NCI-H1092 (cell line): ENCODE measurements at places on chromosomes 2 and 18.

GRCh38 chr2:19547321-19547720, 188.9 kb upstream of the OSR1 start:
- DNase-seq: no peak

DNA sequence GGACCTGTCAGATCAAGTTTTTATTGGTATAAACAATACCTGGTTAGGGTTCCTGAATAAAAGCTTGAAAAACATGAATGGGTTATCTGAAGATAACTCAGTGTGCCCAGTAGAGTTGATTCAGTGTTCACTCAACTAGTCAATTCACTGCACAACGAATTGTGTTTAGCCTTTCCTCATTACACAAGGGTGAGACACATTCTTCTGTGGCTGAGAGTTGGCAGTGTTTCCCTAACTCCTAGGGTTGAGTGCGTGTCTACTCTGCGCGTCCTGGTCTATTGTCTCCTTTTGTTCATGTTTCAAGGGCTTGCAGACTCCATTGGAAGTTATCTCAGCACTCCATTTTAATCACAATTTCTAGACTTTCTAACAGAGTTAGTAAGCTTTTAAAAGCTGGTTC, 32.8 kb upstream of the TMEM178A start:
- DNase-seq: no peak

GRCh38 chr2:164803776-164804466, 37.7 kb downstream of the COBLL1 start:
- DNase-seq: no peak

DNA sequence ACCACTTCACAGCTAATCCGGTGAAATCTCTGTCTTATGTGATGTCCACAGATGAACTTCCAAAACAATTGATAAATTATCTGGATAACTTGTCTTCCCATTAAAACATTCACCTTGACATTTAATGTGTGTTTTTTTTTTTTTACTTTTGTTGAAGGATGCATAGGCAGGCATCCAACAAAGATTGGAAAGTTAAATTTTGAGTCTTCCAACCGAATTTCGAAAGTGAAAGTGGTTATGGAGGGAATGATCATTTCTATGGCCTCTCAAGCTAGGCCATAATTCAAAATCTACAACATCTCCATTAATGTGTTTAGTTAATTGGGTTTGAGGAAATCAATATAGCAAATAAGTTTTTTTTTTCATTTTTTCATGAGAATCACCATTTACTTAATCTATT, 1495.5 kb upstream of the ACVR2A start:
- no peak for DNase-seq

DNA sequence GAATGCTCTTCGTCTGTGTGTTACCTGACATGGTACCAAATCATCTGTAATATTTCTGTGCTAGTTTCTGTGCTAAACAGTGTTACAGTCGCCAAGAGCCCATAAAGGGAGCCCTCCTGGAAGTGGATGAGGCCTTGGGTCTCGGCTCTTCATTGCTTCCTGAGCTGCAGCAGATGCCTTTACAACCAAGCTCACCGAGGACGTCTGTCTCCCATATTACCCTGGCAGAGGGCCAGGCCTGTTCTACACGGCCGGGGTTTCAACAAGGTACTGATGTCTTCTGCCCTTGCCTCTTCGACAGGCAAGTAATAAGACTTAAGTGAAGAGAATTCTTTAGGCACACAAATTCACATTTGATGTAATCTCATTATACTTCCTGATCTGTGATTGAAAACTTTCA, 16.8 kb downstream of the RPL31 start:
- DNase-seq: no peak

- no peak for DNase-seq
Observed at GRCh38 chr2:40937284-40937683, 485.4 kb upstream of the SLC8A1 start.
